ENCODE measurements at places on chromosomes 4 and X.

DNA sequence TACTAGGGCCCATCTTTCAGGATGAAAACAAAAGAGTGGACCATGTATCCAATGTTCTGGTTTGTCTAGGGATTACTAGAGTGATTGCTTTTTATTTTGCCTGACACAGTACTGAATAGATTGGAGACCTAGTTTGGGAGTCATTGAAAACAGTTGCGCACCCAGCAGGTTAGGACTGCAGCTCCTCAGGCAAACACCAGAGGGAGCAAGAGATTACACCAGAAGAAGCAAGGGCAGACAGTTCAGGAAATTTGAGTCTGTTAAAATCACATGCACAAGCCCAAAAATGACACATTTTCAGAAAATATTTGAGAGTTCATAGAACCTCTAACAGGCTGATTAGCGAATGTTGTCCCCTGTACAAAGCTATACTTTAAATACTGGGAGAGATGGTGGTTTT, 55.6 kb downstream of the CYLC1 start:
- DNase-seq = no peak

- DNase-seq = peak; percentile 47
These were observed at the start of gene FHDC1 for GRCh38 chr4:152935631-152936445. Gene FHDC1 (plus strand): TSS chr4:152936323. CDS start chr4:152943058, 6,735 bp downstream.

DNA sequence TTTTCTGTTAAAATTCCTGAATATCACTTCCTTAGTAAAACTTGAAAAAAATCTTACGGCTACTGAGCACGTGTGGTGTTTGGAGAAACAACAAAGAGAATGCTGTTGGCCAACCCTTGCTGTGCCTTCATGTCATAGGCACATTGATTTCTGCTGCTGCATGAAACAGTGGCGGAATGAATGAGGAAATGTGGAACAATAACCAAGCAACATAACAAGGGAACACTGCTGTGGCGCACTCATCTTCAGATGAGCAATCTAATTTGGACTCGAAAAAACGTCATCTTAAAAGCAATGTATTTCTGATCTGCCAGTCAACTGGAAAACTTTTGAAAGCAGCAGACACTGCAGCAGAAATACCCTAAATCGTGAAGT, 51.4 kb downstream of the PROM1 start:
- DNase-seq = no peak

GRCh38 chr4:87092389-87093141, 127.9 kb downstream of the KLHL8 start:
- peak; percentile 77 for DNase-seq

DNA sequence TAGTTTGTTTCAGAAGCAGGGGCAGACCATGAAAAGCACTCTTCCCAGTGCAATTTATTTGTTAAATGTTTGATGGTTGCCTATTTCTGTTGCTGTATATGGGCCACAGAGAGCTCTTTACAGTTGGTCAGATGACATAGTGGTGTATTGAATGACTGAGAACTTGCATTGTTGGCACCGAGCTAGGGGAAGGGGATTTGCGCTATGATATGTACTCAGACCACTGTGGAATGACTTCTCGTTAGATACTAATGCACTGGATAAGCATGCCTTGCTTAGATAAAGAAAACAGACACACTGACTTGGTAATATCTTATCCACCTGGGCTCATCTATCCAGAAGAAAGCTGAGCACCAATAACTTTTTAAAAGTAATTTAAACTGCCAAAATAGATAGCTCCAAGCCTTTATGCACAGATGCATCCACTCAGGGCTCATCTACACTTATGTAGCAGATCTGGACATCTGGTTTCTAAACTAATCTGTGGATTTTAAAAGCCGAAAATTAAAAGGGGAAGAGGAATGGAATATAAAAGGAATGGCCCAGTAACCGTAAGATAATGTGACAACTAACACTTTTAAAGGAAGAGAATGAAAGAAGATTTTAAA, 132.7 kb downstream of the GATB start:
- DNase-seq = no peak

DNA sequence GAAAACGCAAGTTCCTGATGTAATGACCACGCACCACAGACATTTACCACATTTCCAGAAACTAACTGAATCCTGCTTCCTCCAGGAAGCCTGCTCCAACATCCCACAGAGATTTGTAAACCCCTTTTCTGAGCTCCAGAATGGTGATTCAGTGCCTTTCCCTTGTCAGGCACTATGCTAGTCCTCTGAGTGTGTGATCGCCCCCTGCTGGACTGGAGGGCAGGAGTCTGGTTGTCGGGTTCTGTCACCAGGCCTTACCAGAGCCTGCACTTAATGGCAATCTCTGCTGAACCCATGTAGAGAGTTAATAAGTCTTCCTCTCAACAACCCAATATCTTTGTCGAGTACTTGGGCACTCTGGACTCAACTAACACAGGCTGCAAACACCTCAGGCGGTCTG, 14.5 kb upstream of the KDM5C start:
- DNase-seq = peak; percentile 31

DNA sequence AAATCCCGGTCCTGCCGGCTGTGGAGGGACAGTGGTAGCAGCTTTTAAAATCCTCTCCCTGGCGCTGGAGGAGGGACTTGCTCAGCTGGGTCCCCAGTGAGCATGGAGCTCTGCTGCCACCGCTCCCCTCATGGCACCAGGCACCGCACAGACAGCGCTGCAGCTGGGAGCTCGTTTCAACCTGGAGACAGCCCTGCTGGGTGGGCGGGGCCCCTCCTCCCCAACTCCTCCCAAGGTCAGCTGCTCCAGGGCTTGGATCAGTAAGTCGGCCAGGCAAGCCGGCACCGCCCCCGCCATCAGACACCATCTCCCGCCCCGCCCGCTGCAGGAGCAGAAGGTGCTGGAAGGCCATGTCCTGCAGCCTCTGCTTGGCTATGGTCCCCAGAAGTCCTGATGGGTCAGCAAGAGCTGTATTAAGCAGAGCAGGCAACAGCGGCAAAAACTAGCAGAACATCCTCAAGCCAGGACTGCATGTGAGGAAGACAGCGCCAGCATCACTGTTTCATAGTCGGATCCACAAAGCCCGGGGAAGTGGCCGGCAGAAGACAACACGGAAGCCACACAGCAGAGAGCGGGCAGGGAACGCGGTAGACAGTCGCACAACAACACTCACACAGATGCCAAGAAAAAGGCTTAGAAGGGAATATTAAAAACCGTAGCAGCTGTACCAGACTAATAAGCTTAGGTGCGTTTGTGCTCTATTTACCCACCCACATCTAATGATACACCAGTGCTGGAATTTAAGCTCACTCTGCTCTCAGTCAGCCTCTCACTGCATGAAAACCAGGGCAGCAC, 16.2 kb downstream of the ZFYVE28 start:
- DNase-seq = no peak
